ENCODE measurements at places on chromosomes 13 and 19.

GRCh38 chr13:32650705-32651311, 64.6 kb downstream of the PDS5B start:
- no peak for DNase-seq

GRCh38 chr19:589693-590395, at the start of gene HCN2:
Gene HCN2 (plus strand): TSS chr19:589881. CDS start chr19:589946, 65 bp downstream.
- no peak for DNase-seq

- no peak for DNase-seq
These were observed 1856.1 kb downstream of the OLFM4 start for GRCh38 chr13:54884682-54885081.

- no peak for DNase-seq
These were observed 404.7 kb downstream of the IRS2 start for GRCh38 chr13:109381546-109382180.

DNA sequence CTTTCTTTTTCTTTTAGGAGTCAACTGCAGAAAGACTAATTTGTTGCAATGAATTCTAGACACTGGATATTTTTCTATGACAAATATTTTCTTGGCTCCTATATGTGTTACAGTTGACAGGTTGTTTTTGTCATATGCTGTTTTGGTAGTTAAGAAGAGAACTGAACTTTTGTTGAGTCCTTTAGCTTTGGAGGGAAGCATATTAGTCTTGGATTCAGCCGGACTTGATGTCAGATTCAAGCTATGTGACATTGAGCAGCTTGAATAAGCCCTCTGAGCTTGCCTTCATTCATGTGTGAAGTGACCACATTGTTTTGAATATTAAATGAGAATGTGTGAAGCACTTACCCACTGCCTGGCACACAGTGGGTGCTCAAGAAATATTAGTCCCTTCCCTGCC, 181.9 kb upstream of the RNF113B start:
- no peak for DNase-seq

- DNase-seq = no peak
These were observed 51.3 kb downstream of the GPALPP1 start for GRCh38 chr13:45040622-45041021.

DNA sequence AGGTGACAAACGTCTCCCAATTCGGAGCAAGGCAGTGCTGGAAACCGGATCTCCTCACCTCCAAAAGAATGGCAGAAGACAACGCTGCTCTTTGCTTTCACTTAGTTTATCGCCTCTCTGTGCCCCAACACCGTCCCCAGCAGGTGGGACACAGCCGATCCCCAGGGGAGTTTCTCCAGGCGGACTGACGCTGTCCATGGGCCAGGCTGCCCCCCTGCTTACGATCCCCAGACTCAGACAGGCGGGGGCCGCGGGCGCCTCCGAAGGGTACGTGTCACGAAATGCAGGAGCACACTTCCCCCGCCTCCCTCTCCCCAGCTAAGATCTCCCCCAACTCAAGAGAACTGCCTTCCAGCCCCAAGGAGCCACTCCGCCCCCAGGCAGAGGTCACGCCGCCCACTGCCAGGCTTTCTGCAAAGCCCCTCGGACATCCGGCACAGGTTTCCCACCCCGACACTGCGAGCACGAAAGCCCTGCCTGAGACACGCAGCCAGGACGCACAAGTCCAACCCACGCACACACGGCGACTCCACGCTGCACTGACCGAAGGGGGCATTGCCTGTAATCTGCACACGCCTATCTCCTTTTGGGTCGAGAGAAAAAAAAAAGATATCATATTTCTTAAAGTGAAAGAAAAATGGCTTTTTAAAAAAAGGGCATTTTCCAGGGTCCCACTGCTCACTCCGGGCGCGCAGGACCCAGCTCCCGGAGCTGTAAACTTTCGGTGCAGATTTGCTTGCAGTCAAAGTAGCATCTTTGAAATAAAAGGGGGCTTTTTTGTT, 2.0 kb downstream of the SPRY2 start:
- DNase-seq = peak; percentile 85

DNA sequence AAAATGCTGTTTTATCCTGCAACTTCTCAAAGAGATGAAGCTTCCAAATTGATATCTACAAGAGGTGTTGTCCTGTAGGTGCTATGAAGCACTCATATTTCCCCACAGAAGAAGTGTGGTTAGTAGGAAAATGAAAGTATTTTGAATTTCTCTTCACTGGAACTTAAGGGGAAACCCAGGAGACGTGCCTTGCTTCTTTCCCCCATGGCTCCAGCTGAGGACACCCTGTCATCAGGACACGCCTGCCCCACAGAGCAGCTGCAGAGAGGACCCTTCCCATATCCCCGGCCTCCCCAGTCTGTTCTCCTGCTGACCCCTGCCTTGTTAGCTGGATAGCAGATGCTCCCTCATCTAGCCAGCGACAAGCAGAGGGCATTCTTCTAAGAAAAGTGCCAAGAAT, 371.3 kb downstream of the COG6 start:
- DNase-seq = no peak

GRCh38 chr13:98535501-98536354, 41.2 kb downstream of the STK24 start:
- DNase-seq = peak; percentile 38

- DNase-seq = peak; percentile 85
These were observed 12.2 kb downstream of the CIC start for GRCh38 chr19:42281146-42281826.

GRCh38 chr13:111503376-111503775, 182.9 kb downstream of the TEX29 start:
- DNase-seq = no peak

GRCh38 chr19:37936166-37936565, 29.2 kb downstream of the SIPA1L3 start:
- no peak for DNase-seq

DNA sequence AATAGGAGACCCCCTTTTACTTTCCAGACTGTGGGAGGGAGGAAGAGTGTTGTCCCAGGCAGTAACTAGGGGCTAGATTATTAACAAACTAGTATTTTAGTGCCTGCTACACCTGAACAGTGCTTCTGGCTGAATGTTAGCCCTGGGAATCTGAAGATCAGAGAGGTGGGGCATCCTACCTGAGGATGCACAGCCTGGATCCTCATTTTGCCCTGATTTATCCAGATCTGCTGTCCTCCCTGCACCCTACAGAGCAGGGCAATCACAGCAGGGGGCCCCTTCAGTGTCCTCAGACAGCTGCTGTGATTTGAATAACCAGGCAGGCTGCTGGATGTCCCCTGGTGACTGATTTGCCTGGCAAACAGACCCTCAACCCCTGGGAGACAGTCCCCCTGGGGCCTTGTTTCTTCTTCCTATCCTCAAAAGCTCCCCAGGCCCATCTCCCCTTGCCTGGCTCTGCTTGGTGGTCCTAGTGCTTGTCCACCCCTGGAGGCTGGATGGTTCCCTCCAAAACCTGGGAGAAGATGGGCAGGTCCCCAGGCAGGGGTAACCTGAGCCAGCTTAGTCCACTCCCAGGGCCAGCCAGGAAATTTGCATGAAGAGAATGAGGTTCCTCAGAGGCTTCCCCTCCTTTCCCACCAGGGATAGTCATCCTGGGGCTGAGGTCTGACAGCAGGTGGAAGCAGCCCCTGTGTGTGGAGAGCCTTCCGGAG, at the start of gene OVOL3:
Gene OVOL3, plus strand, starts transcription at position 657 of the 713 bp plus-strand sequence. CDS start 60 bp downstream, outside the sequence.
- no peak for DNase-seq

- no peak for DNase-seq
These were observed 2.5 kb downstream of the COX6B2 start for GRCh38 chr19:55352040-55352439.

DNA sequence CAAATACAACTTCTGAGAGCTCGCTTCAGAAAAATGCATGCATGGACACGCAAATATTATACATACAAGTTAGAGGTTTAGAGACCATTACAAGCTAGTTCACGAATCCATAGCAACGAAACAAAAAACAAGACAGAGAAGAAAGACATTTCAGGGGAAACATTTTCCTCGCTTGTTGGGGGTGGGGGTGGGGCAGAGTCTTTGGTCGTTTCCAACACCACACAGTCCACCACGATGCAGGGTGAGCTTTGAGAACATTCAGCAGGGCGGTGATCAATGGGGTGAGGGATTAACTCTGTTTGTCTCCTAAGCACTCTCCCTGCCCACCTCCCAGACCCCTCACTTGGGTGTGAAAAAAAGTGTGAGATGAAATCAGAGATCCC, 651 bp downstream of the OXGR1 start:
- no peak for DNase-seq

DNA sequence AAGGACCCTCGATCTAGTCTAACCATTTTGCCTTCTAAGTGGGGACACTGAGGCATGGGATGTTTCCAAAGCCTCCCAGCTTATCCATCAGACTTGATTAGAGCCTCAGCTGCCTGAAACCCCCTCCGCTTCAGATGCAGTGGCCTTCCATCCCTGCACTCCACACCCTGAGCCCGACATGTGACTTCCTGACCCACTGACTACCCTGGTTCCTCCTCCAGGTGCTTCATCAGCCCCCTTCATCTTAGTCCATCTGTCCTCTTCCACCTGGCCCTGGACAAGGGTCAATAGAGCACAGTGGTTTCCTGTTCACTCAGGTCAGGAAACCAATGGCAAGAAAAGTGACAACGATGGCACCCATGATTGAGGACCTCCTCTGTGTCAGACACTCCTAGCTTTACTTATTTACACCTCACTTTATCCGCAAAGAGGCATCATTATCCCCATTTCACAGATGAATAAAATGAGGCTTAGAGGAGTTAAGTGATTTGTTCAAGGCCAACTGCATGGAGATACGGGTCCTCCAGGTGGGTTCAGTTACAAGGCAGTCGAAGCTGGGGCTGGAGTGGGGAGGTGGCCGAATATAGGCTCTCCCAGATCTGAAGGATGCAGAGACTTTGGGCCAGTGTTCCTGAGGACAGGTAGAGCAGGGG, 81.6 kb upstream of the TM9SF2 start:
- no peak for DNase-seq

- DNase-seq = no peak
These were observed 316.2 kb downstream of the ENOX1 start for GRCh38 chr13:43470610-43471009.

Measured in sigmoid colon (tissue), 7 donors.